ENCODE measurements at places on chromosomes 3 and 15.

- no peak for DNase-seq
These were observed 1035.7 kb downstream of the ZPLD1 start for GRCh38 chr3:103470498-103470897.

DNA sequence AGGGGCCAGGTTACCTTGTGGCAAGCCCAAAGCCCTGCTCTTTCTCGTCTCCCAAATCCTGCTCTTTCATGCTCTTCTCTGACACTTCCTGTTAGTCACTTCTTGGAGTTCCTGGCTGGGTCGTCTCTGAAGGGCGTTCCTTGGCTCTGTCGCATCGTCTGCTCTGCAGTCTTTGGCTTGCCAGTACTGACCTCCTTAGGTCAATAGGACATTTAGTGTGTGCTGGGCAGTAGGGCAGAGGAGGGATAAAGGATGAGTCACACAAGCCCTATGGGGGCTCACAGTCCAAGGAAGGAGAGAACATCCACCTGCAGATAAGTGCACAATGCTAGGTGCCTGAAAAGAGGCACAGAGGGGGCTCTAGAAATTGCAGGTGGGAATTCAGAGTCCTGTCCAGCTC is 87.5 kb downstream of the FAM43A start:
- no peak for DNase-seq

- DNase-seq = no peak
These were observed 9.4 kb upstream of the PCSK6 start for GRCh38 chr15:101498717-101499480.

DNA sequence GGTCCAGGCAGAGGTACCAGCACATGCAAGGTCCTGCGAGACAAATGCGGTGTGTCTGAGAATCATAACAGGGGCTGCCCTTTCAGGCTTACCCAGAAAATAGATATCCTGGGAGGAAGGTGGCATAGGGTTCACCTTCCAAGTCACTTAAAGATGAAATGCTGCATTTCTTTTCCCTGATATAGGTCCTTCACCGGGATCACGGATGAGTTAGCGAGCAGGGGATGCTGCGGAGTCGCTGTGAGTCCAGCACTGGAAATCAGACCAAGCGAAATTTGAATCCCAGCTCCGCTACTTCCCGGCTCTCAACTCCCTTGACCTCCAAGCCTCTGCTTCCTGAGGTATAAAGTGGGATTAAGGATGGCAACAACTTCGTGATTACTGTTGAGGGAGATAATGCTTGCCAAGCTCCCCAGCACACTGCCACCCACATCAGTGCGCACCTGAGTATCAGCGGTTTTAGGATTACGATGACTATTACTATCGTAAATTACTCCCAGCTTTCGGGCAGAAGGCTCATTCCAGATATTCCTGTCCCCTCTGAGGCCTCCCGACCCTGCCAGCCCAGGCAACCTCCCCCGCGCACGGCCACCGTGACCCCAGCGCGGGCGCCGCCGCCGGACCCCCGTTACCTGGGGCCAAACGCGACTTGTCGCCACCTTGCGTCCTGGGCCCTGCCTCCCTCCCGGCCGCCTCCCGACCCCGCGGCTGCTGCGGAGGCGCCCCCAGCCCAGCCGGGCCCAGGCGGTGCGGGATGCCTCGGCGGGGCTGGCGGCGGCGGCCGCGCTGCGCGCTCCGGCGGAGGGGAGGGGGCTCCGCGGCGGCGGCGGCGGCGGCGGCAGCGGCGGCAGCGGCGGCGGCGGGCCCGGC is 589 bp upstream of the GPR27 start:
- DNase-seq = no peak

GRCh38 chr3:52268036-52268435 is 10.4 kb downstream of the WDR82 start:
- no peak for DNase-seq

GRCh38 chr15:61256231-61256630 is 27.1 kb upstream of the RORA start:
- DNase-seq = no peak

DNA sequence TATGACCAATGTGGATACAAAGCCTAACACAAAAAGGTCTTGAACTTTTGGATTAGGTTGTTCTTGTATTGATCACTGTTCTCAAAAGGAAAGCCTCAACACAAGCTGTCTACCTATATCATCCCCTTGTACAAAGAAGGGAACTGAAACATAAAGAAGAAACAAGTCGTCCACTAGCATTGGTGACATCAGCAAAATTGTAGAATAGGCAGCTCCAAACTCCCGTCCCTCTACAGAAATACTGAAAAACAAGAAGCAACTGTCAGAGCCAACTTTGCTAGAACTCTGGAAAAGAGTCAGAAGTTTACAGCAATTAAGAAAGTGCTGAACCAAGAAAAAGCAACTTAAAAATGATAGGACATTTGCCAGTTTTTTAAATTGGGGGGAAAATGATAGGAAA is 7.5 kb upstream of the NR1I2 start:
- no peak for DNase-seq

DNA sequence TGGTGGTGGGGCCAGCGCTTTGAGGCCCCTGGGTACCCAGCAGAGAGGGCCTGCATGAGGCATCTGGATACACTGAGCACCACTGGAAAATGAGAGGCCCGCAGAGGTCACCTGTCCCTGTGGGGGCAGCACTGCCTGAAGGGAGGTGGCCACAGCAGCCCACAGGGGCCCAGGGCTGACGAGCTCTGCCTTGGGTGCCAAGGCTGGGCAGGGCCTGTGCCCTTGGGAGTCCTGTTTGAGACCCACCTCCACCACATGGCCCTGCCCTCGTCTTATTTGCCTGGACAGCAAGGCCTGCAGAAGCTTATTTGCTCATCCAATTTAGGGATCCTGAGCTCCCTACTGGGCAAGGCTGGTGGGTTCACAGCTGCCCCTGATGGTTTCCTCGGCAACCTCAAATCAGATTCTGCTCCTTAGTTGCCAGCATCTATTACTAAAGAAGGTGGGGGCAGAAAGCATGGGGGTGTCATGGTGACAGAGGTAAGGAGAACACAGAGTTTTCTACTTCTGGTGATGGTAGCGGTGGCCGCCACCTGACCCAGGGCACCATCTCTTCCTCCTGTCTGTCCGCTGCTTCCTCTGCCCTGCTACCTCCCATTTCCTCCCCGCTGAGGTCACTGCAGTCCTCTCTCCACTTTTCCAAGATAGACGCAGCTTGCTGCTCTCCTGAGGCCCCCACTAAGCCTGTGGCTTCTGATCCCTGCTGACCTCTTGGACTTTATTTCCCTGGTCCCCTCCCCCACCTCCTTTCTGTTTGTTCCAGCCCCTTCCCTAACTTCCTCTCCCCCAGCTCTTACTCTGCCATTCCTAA is 62.9 kb downstream of the HMCES start:
- no peak for DNase-seq

DNA sequence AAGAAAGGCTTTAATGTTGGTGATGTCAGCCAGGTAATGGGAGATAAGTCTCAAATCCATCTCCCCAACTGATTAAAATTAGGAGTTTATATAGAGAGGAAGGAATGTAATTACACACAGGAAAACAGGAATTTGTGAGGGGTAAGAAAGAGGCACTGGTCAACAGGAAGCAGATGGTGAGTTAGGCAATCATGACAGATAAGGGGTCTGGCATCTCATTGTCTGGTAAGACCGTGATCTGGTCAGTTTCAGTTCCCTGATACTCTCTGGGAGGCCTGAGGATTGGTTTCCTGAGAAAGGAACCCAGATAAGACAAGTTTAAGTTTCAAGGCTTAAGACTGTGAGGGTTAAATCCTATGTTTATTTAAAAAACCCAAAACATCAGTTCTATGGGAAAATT is 414.7 kb upstream of the ARRDC4 start:
- DNase-seq = no peak

GRCh38 chr3:189529468-189529867 is 101.7 kb upstream of the TP63 start:
- DNase-seq = no peak

- no peak for DNase-seq
These were observed 196.7 kb upstream of the WNT5A start for GRCh38 chr3:55683666-55684270.
